B cell (primary cell): ENCODE measurements at places on chromosomes 7 and 10. TPM values are rescaled to one million over a fixed set of nuclear protein-coding genes. Genes with fewer than 3 reads are reported as not detected.

Gene TES
- total RNA-seq, result 62.5 and 62.7 TPM in 2 replicates

Gene IRF5
- 135 and 137 TPM in 2 replicates for total RNA-seq

Gene CYP26A1
- 0.29 TPM in 1 of 2 replicates, not detected in the other for total RNA-seq

Gene ANAPC16
- 128 and 132 TPM in 2 replicates for total RNA-seq

Gene CPA2
- not detected in 2 replicates for total RNA-seq

Gene KCP
- 3.8 and 3.9 TPM in 2 replicates for total RNA-seq

Gene SYCE1
- not detected in 2 replicates for total RNA-seq

Gene C10orf143
- total RNA-seq, result 9.1 and 12.3 TPM in 2 replicates

Gene STAMBPL1
- 56.7 and 64.2 TPM in 2 replicates for total RNA-seq

Gene GNGT1
- total RNA-seq, result not detected in 2 replicates

Gene H2BK1
- total RNA-seq, result 3.1 and 4.2 TPM in 2 replicates

Gene FAM3C
- 73.1 and 75.4 TPM in 2 replicates for total RNA-seq

Gene EXOC6
- 22.6 and 25.6 TPM in 2 replicates for total RNA-seq

Gene TRIM73
- total RNA-seq, result 16.4 and 18.3 TPM in 2 replicates

Gene WDR86
- 1.4 and 1.7 TPM in 2 replicates for total RNA-seq

Gene MGAM2
- total RNA-seq, result not detected in 2 replicates

Gene PON3
- total RNA-seq, result not detected in 2 replicates

Gene SLC13A4
- total RNA-seq, result not detected in 2 replicates

Gene LRRN3
- 0.20 TPM in 1 of 2 replicates, not detected in the other for total RNA-seq

Gene WNT8B
- total RNA-seq, result not detected in 2 replicates

Gene ATG9B
- 4.2 and 5.1 TPM in 2 replicates for total RNA-seq

Gene VSTM4
- not detected in 2 replicates for total RNA-seq

Gene CFAP58
- total RNA-seq, result not detected in 2 replicates

Gene ZDHHC6
- 53.9 and 61.2 TPM in 2 replicates for total RNA-seq

Gene ERVW-1
- total RNA-seq, result not detected in 2 replicates

Gene CFTR
- not detected in 2 replicates for total RNA-seq

Gene SKAP2
- 53.4 and 58.4 TPM in 2 replicates for total RNA-seq

Gene HGF
- total RNA-seq, result not detected in 2 replicates

Gene STK32C
- total RNA-seq, result 16.8 and 20.0 TPM in 2 replicates

Gene GPR85
- not detected in 2 replicates for total RNA-seq

Gene OGDHL
- not detected in 2 replicates for total RNA-seq

Gene HTR5A
- not detected in 2 replicates for total RNA-seq

Gene RHOBTB1
- 0.07 and 1.1 TPM in 2 replicates for total RNA-seq

Gene SORCS1
- not detected in 2 replicates for total RNA-seq

Gene DNAH11
- 0.24 TPM in 1 of 2 replicates, not detected in the other for total RNA-seq

Gene LRRC72
- not detected in 2 replicates for total RNA-seq

Gene PIK3CG
- 44.8 and 46.9 TPM in 2 replicates for total RNA-seq

Gene CCDC7
- 23.5 and 26.6 TPM in 2 replicates for total RNA-seq

Gene TACR2
- total RNA-seq, result not detected in 2 replicates

Gene SLC16A9
- total RNA-seq, result not detected in 2 replicates

Gene OR13A1
- total RNA-seq, result 2.3 TPM in 2 replicates

Gene OR2A5
- total RNA-seq, result not detected in 2 replicates

Gene GIMAP8
- total RNA-seq, result 0.47 and 0.78 TPM in 2 replicates

Gene IKZF1
- total RNA-seq, result 254 and 261 TPM in 2 replicates

Gene VPS37D
- total RNA-seq, result 0.71 and 0.78 TPM in 2 replicates

Gene CLDN12
- total RNA-seq, result 14.1 and 17.3 TPM in 2 replicates

Gene SCART1
- 4.7 and 7.3 TPM in 2 replicates for total RNA-seq
